Inflammatory macrophage treated with lipopolysaccharide for 4 hours (primary cell): ENCODE measurements at places on chromosomes 16 and 17.

GRCh38 chr17:17810084-17810894, 26.5 kb downstream of the SREBF1 start:
- no peak for DNase-seq

GRCh38 chr17:8137645-8138373, 13.9 kb upstream of the HES7 start:
- DNase-seq = no peak

DNA sequence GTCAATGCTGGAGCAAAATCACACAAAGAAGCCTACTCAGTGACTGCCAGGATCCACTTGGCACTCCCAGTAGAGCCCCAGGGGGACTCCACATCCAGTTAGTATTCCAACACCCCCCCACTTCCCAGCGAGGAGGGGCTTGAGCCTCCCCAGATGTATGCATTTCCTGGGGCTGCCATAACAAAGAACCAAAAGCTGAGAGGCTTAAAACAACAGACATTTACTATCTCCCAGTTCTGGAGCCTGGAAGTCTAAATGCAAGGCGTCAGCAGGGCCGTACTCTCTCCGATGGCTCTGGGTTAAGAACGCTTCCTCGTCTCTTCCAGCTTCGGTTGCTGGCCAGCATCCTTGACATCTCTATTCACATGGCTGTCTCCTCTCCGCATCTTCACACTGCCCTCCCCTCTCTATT, 23.0 kb upstream of the GNA13 start:
- DNase-seq = no peak

GRCh38 chr17:22273308-22273707, 581.0 kb downstream of the KCNJ18 start:
- no peak for DNase-seq

GRCh38 chr16:27425961-27426360, 24.0 kb downstream of the IL21R start:
- no peak for DNase-seq

DNA sequence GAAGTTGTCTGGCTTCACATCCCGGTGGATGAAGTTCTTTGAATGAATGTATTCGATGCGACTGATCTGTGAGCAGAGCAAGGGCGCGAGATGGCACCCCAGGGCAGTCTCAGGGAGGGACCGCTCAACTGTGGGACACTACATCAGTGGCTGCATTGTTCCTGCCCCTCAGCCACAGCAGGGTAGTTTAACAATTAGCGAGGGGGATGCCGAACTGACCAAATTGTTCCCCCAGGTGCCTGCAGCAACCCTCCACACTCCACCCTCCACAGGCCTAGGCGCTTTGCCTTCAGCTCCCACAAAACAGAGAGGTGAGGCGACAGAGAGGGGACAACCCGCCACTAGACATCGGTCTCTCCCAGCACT, 20.3 kb downstream of the CSNK1D start:
- no peak for DNase-seq

DNA sequence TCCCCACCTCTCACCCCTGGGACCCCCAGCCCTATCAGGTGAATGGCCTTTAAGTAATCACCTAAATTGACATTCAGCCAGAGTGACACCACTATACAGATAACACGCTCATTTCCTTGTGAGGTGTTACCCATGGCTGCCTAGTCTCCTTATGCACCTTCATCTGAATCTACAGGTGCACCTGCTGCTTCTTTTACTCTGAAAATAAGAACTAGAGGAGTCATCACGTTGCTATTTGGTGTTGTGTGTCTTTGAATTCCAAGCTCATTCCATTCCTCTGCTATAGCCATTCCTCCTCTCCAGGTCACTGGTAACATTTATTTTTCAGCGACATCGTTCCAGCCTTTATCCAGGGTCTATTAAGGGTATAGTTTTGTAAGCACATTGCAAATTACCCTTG, 9.8 kb downstream of the LGALS9 start:
- DNase-seq = no peak

DNA sequence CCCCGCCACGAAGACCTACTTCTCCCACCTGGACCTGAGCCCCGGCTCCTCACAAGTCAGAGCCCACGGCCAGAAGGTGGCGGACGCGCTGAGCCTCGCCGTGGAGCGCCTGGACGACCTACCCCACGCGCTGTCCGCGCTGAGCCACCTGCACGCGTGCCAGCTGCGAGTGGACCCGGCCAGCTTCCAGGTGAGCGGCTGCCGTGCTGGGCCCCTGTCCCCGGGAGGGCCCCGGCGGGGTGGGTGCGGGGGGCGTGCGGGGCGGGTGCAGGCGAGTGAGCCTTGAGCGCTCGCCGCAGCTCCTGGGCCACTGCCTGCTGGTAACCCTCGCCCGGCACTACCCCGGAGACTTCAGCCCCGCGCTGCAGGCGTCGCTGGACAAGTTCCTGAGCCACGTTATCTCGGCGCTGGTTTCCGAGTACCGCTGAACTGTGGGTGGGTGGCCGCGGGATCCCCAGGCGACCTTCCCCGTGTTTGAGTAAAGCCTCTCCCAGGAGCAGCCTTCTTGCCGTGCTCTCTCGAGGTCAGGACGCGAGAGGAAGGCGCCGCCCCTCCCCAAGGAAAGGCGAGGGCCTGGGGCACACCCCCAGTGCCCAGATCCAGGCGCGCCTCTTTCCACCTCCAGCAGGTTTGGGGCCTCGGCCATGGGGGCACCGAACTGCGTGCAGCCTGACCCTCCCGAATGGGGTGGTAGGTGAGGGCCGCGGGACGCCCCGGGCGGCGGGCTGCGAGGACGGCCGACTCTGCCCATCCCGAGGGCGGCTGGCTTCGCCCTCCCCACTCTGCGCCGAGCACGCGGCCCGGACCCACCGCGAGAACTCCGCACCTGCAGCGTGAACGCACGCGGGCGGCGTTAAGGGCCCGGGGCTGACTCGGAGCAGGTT, 664 bp downstream of the HBQ1 start:
- peak; percentile 38 for DNase-seq

GRCh38 chr17:40903129-40903847, 18.2 kb upstream of the KRT20 start:
- peak; percentile 79 for DNase-seq

- no peak for DNase-seq
These were observed 186.0 kb upstream of the FOXF1 start for GRCh38 chr16:86324320-86324719.

- DNase-seq = peak; percentile 70
These were observed 32.4 kb downstream of the RNF43 start for GRCh38 chr17:58384897-58385296.

- DNase-seq = peak; percentile 56
These were observed 21.4 kb downstream of the RPS6KB1 start for GRCh38 chr17:59914274-59914854.

DNA sequence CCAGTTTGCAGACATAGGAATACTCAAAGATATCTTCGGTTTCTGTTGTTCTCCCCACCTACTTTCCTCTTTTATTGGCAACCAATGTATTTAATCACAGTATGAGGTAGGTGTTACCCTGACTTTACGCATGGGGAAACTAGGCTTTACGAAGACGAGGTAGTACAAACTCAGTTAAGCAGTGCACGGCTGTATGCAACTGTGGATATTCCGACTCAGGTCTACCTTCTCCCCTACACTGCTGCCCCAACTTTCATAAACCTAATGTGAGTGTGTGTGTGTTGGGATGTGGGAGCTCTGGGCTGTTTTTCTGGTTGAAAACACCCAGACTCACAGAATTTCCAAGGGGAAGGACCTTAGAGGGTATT, 1.2 kb upstream of the GPT2 start:
- DNase-seq = no peak

DNA sequence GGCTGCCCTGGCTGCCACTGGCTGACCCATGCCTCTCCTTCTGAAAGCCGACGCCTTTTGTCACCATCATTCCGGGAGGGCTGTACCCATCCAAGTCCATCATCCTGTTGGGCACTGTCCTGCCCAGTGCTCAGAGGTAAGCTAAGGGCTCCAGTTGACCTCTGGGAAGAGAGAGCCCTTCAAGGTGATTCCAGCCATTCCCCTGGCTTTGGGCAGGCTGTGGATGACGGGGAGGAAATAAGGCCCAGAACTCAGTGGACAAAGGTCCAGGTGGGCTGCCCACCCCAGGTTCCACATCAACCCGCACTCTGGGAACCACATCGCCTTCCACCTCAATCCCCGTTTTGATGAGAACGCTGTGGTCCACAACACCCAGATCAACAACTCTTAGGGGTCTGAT, 45.8 kb downstream of the NOS2 start:
- no peak for DNase-seq

- DNase-seq = no peak
These were observed 720 bp upstream of the ZPBP2 start for GRCh38 chr17:39867084-39867879.

- peak; percentile 34 for DNase-seq
These were observed 19.5 kb downstream of the MARVELD3 start for GRCh38 chr16:71645450-71645849.

DNA sequence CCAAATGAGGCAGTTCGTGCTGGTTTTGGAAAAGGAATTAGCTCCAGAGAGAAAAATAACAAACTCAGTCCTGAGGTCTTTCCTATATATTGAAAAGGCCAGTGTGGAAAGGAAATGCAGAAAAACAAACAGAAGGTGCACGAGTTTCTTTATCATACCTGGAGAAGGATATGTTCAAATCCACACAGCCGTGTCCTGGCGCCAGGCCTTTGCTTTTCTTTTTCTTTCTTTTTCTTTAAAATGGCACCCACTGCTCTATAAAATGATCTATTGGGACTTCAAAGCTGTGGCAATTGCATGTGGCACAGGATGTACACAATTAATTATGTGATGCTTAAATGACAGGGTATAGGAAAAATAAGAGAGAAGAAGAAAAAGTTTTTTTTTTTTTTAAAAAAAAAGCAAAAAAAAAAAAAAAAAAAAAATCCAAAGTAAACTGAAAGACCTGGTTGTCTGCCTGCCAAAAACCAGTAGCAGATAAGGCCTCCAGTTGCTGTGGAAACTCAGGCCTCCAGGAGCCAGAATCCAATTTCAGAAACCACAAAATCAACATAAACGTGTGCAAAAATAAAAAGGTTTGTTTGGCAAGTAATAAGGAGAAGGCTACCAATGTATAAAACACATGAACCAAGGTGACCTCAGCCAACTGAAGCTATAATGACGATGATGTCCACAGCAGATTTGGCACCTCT, 957.6 kb upstream of the SOX9 start:
- no peak for DNase-seq

- DNase-seq = no peak
These were observed 3.4 kb downstream of the CNTNAP4 start for GRCh38 chr16:76280421-76281215.

DNA sequence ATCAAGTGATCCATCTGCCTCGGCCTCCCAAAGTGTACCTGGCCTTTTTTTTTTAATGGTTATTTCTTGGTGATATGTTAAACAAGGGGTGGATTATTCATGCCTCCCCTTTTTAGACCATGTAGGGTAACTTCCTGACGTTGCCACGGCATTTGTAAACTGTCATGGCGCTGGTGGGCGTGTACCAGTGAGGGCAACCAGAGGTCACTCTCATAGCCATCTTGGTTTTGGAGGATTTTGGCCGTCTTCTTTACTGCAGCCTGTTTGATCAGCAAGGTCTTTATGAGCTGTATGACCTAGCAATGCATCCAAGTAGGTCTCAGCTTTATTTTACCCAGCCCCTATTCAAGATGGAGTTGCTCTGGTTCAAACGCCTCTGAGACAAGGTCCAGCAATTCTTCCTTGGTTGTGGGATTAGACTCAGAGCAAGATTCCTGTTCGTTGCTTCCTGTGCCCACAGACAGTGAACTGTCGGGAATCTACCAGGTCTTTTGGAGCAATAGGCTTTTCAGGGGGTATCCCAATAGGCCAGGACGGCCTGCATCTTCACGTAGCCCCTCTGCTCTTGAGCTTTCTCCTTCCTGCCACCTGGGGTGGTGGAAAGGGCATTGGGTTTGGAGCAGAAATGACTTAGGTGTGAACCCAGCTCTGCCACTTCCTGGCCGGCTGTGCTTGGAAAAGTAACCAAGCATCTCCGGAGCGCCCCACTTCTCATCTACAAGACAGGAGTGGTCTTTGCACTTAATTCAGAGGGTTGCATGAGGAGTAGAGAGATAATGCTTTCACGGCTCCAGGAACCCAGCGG, 52.9 kb upstream of the SEC14L1 start:
- DNase-seq = no peak

- DNase-seq = no peak
These were observed 18.0 kb downstream of the CA5A start for GRCh38 chr16:87918338-87918737.

GRCh38 chr16:28126684-28127620, 63.4 kb upstream of the GSG1L start:
- DNase-seq = no peak

- no peak for DNase-seq
These were observed 110.3 kb downstream of the C17orf67 start for GRCh38 chr17:56723421-56723820.

DNA sequence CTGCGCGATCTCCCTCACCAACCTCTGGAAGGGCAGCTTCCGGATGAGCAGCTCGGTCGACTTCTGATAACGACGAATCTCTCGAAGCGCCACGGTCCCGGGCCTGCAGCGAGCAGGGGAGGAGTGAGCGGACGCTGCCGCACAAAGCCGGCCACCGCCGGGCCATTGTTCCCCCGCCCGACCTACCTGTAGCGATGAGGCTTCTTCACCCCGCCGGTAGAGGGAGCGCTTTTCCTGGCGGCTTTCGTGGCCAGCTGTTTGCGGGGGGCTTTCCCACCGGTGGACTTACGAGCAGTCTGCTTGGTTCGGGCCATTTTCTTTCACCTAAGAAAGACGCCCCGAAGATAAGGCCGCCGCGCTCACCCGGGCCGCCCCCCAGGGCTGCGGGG, 5.8 kb upstream of the UNK start:
- DNase-seq = no peak

GRCh38 chr17:55295411-55296170, 30.8 kb downstream of the HLF start:
- peak; percentile 38 for DNase-seq

DNA sequence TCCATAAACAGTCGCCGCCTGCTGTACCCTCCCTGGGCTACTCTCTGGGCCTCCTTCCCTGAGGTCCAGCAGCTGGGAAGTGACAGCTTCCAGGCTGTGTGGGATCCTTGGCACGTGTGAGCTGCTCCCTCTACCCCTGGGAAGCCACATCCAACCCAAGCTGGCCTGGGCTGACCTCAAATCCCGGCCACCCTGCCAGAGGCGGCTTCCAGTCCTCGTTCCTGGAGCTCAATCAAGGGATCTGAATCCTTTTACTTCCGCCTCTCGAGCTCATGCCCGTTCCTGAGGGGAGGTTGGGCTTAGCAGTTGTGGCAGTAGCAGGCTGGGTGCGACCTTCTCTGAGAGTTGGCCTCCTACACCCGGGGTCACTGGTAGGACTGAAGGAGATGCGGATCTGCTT, 82.5 kb downstream of the NETO2 start:
- no peak for DNase-seq

DNA sequence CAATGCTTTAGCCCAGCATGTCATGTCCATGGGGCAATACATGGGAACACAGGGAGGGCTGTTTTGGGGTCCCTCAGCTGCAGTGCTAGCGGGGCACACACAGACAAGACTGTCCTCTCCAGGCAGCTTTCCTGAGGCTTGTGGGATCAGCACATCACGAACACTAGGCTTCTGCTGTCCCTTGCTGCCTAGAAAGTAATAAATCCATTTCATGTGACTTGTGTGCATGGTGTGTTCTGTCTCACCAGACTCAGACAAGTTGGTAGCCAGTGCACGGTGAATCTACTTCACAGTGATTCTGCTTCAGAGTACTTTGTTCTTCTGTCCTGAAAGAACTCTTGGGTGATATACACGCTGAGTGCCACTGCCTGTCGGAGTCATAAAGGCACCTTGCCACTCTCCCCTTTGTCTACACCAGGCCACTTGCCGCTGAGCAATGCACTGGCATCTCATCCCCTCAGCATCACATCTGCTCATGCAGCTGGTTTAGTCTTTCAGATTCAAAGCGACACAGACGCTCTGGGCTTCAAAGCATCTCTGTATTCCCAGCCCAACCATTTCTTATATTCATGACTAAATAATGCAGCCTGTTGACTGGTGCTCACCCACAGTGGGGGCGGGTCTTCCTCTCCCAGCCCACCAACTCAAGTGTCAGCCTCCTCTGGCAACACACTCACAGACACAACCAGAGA, 95.2 kb upstream of the COX10 start:
- DNase-seq = no peak
